ENCODE measurements at places on chromosomes 11 and 22.

DNA sequence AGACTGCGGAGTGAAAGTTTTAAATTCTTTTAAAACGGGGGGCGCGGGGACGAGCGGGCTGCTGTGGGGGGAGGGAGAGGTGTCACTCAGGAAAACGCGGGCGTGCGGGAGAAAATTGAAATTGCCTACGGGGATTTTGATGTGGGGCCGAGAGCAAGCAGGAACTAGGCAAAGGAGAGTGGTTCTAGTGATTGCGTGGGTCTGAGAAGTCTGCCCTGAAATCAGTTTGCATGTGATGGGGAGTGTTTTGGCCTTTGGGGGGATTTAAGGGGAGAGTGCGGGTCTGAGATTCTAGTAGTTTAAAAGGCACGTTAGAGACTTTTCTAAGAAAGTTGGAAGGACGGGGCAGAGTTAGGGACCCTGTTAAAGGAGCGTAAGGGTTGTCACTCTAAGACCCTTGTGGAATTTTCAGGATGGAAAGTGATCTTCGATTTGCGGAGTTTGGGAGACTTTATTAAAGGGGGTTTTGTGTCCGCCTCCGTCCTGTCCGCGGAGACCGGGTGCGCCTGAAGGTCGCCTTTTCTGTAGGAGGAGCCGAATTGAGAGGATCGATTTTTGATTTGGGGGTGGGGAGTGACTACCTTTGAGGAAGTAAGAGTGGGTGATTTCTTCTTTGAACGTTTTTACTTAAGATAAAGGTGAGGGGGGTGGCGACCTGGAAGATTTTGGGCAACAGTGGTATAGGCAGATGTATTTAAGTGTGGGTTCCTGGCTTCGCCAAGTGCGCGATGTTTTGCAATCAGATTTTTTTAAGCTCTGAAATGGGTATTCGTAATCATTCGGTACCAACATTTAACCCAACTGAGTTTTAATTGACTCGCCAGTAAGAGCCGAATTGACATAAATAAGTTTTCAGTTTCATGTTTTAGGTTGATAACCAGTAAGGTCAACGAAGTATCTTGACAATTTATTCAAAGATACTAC is 1.1 kb downstream of the EED start:
- peak; percentile 31 for DNase-seq

DNA sequence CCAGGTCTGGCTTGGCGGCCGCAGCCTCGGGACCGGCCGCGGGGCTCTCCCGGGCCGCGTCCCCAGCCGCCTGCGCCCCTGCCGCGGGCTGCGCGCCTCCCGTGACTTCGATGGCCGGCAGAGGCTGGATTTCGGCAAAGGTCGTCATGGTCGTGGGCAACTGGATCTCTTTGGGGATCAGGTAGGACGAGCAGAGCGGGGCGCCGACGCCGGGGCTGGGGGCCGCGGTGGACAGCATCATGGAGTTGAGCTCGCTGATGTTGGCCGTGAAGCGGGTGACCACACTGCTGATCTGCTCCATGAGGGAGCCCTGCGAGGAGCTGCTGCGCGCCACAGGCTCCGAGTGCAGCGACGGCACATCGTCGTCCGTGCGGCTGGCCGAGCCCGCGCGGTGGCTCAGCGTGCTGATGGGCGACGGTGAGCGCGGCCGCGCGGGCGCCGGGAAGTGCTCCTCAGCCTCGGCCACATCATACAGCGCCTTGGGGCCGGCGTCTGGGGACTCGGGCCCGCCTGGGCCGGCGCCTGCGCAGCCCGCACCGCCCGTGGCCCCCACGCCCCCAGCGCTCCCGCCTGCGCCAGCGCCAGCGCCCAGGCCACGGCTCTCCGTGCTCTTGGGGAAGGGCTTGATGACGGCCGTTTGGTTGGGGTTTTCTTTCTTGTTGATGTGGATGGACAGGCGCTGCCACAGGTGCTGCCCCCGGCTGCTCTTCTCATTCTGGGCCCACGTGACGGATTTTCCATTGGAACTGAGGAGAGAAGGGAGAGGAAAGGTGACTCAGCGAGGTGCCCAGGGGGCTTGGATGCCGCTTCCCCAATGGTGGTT is 171.4 kb upstream of the CTSC start:
- peak; percentile 49 for DNase-seq

GRCh38 chr11:102187416-102188151 is 77.3 kb downstream of the YAP1 start:
- DNase-seq, result peak; percentile 54

DNA sequence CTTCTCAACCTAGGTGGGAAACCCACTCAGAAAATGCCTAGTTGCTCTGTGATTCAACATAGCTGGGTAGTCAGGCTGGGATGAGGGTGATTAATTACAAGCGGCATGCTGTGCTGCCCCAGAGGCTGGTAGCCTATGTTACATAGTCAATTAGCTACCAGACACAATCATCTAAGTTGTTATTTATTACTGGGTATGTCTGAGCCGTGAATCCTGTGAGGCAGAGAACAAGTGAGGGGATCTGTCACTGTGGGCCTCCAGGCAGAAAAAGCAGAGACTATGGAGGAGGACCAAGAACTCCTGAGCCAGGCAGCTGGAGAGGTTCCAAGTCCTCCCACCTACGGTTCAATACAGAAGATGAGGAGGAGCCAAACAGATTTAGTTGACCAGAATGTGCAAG is 186.6 kb upstream of the BDNF start:
- DNase-seq, result no peak

DNA sequence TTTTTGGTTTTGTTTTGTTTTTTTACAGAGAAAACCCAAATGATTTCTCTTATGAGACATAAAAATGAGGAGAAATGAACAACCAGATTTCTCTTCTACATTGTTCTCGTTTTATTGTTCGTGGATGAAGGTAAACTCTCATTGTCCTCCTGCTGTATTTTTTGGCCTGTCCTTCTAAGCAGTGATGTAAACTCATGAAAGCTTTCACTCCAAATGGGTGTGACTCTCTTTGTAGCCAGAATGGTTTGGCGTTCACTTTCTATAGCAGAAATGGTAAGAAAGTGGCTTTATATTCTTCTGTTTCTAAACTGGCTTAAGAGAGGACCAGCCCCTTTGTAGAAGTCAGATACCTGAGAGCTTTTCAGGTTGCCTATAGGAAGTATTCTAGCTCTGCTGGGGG is 15.5 kb upstream of the BMAL1 start:
- no peak for DNase-seq

DNA sequence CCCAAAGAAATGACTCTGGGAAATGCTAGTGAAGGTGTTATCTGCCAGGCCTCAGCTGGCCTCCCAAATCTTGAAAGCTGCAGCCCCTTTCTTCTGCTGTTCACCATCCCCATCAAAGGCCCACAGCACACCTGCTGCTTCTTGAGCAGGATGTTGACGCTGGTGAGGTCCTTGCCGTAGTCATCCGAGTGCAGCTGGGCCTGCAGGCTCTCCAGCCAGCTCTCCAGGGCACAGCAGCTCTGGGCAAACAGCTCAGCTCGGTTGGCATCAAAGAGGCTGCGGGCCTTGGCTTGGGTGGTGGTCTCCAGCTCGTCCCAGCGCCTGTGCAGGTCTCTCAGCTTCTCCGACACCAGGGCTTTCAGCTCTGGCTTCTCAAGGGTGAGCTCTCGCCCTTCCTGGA is 18.5 kb upstream of the RBM4B start:
- DNase-seq, result no peak

DNA sequence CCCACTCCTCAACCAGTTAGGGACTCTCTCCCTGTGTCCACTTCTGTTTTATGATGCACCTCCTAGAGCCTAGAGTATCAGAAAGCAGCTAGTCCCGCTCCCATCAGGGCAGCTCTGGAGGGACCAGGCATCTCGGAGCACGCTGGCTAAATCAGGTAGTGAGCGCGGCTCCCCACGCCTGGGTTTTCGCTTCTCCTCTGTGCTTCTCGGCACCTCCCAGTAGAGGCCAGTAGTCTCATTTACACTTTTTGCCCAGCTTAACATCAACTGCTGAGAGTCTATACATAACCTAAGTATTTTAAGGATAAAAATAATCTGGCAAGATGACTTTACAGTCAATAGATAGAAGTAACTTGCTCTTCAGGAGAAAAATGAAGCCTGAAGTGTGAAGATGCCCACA is 473.8 kb downstream of the OPCML start:
- no peak for DNase-seq

DNA sequence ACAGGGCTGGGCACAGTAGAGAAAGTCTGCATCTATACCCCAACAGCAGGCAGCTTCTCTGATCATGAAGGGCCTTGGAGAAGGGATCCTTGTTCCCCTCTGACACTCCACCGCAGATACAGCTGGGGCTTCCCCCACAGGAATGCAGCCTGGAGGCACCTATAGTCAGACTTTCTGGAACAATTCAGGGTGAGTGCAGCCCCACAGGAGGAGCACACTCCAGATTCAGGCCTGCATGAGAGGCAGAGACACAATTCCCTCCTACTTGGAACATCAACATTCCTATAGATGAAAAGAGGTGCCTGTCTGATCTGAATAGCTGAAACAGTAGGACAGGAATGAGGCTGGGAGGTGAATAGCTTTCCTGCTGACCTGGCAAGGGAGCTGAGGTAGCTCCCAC is 1298.0 kb upstream of the CNTN5 start:
- DNase-seq, result no peak

DNA sequence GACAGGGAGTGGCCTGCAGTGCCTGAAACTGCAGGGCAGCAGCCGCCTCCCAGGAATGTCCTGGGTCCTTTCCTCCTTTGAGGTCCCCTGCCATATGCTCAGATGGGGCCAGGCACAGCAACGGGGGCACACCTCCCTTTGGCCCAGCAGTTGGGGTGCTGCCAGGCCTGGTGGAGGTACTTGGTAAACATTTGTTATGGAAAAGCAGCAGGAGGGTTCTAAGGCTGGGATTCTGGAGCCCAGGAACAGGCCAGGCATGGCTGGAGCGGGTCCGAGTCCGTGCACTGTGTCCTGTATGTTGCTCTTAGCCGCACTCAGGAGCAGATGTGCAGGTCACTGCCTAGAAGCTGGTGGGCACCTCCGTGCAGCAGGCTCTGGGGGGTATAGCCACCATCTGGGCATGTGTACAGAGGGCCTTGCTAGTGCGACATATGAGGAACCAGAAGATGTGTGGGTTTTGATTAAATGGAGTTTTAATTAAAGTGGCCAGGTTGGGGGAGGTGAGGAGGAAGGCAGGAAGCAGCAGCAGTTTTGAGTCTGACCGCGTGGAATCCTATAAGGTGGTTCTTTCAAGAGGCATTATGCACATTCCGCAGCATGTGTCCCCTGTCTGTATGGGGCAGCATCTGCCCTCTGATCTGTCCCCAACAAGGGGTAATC is 1.5 kb downstream of the ADORA2A start:
- DNase-seq, result no peak

- DNase-seq, result no peak
Observed at GRCh38 chr11:33040033-33040861, 875 bp downstream of the TCP11L1 start.

DNA sequence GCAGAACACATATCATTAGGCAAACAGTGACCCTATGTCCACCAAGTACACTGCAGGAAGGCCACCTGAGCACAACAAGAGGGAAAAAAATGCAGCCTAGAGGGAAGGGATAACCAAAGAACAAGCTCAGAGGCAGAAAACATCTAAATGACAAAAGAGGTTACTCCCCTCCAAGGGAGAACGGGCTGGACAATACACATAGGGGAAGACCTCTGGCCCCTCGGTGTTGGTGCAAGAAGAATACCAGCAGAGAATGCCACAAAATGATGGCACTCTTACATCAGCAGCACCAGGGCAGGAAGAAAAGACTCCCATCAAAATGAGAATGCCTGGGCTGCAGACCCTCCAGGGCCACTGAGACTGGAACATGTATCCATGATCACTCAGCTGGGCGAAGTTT is 66.6 kb upstream of the OPCML start:
- DNase-seq, result no peak

- DNase-seq, result peak; percentile 88
Observed at GRCh38 chr11:10304495-10305261, at the start of gene ADM. Gene ADM (plus strand): TSS chr11:10305073. CDS start chr11:10305701, 628 bp downstream.

GRCh38 chr11:69540118-69541000 is 58.9 kb downstream of the LINC01488 start:
- DNase-seq, result peak; percentile 43

DNA sequence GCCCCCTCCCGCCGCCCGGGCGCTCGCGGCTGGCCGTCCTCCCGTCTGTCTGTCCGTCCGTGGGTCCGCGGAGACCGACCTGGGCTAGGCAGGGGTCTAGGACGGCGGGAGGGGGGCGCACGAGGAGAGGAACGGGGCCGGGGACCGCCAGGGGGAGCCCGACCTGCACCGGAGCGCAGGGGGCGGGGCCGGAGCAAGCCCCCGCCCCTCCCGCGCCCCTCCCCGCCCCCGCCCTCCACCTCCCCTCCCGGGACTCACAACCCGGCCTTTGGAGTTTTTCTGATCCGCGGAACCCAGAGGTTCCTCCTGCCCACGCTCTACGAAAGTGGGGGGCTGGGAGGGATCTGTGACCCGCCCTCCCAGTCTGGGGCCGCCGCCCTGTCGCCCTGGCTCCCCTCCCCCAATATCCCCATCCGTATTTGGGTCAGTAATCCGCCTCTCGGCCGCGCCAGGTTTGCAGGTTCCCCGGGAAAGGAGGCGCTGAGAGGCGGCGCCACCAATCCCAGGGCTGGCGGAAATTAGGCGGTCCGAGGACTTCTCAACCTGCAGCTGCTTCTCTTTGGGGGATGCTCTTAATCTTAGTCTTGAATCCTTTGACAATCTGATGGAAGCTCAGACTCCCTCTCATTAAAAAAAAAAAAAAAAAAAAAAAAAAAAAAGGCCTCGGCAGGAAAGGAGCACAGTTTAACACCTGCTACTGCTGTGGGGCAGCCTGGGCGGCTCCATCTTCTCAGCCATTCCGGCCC is 925 bp upstream of the KCNJ11 start:
- DNase-seq, result peak; percentile 66

GRCh38 chr22:35742342-35743100 is 24.8 kb downstream of the APOL5 start:
- DNase-seq, result no peak

DNA sequence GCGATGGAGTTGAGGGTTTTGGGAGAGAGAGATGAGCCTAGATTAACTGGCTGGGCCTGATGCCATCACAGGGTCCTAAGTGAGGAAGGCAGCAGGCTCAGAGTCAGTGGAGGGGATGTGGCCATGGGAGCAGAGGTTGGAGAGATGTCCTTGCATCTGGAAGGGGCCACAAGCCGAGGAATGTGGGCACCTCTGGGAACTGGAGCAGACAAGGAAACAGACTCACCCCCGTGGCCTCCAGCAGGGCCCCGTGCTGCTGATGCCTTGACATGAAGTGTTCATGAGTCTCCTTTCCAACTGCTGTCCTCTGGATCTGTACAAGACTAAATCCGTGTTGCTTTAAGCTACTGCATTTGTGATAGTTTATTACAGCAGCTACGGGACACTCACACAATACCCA is 49.2 kb downstream of the SHISAL1 start:
- DNase-seq, result no peak

- no peak for DNase-seq
Observed at GRCh38 chr11:120710354-120711131, 199.0 kb downstream of the GRIK4 start.

- DNase-seq, result peak; percentile 74
Observed at GRCh38 chr11:67366546-67366945, 6.9 kb downstream of the CLCF1 start.
